ENCODE measurements at places on chromosomes 6 and 20.

- no peak overlapping the region for H3K4me3 ChIP-seq
- DNase-seq, result no peak
- H3K36me3 ChIP-seq, result no peaks in the 10 kb centered on the region
- no peaks in the 10 kb centered on the region for H3K4me1 ChIP-seq
- no peak overlapping the region for H3K27ac ChIP-seq
Observed at GRCh38 chr20:62635852-62636251, 6.5 kb upstream of the SLCO4A1 start.

- no peak overlapping the region for H3K4me3 ChIP-seq
- no peak for DNase-seq
- H3K27me3 ChIP-seq, result no peaks in the 10 kb centered on the region
Observed at GRCh38 chr6:107056796-107057195, 28.8 kb downstream of the MTRES1 start.

DNA sequence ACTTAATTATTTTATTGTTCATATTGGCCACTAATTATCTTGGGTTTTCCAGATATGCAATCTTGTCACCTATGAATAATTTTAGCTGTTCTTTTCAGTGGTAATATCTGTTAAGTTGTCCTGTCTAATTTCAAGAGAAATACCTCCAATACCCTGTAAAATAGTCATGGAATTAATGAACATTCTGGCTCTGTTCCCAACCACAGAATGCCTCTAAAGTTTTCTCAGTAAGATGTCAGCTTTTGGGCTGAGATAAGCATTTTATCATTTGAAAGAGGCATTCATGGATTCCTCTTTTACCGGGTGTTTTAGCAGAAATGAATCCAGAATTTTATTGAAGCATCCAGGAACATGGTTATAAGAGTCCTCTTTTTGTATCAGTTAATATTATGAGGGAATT lies 109.3 kb downstream of the WDR27 start:
- DNase-seq, result no peak
- H3K27me3 ChIP-seq, result no peaks in the 10 kb centered on the region
- no peak overlapping the region for H3K4me3 ChIP-seq
- no peaks in the 10 kb centered on the region for H3K36me3 ChIP-seq
- H3K4me1 ChIP-seq, result peaks cover 20% of the 10 kb centered on the region

GRCh38 chr6:16762550-16763477 lies 1.6 kb upstream of the ATXN1 start:
- H3K27me3 ChIP-seq, result no peaks in the 10 kb centered on the region
- peak overlapping the region; percentile 79 for H3K4me3 ChIP-seq
- H3K27ac ChIP-seq, result peak overlapping the region; percentile 95
- peak; percentile 41 for DNase-seq

GRCh38 chr6:73139681-73140383 lies 85.5 kb downstream of the KHDC1L start:
- no peaks in the 10 kb centered on the region for H3K36me3 ChIP-seq
- no peak for DNase-seq
- H3K27ac ChIP-seq, result no peak overlapping the region
- H3K4me3 ChIP-seq, result no peak overlapping the region
- no peaks in the 10 kb centered on the region for H3K4me1 ChIP-seq
- H3K27me3 ChIP-seq, result no peaks in the 10 kb centered on the region

- H3K36me3 ChIP-seq, result peaks cover 4% of the 10 kb centered on the region
- no peaks in the 10 kb centered on the region for H3K27me3 ChIP-seq
- H3K27ac ChIP-seq, result peak overlapping the region; percentile 77
- peak overlapping the region; percentile 68 for H3K4me3 ChIP-seq
- DNase-seq, result no peak
- peaks cover 34% of the 10 kb centered on the region for H3K4me1 ChIP-seq
Observed at GRCh38 chr6:107729098-107729497, 95.0 kb downstream of the SCML4 start.

DNA sequence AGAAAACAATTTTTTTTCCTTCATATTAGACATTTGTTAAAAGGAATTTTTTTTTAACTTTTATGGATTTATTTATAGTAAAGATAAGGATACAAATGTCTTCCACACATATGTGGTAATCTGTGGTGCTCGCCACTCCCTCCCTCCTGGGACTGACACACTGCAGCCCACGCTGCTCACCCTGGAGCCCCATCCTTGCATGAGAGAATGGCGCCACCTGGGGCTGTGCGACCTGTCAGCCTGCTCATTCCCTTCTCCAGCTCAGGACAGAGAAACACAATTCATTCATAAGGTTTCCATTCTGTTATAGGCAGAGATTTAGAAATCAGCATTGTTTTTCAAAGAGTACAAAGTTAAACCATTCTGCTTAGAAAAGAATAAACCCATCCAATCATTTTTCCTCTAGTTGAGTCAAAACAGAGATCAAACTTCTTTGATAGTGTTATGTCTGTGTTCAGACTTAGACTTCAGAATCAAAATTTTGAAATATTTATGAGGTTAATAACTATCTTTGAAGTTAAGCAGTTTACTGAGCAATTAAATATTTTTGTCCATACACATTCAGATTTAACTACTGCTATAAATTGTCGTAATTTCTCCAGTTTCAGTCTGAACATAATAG lies 42.8 kb upstream of the DYNLRB1 start:
- H3K36me3 ChIP-seq, result peaks cover 35% of the 10 kb centered on the region
- no peak overlapping the region for H3K27ac ChIP-seq
- H3K27me3 ChIP-seq, result no peaks in the 10 kb centered on the region
- peak; percentile 33 for DNase-seq
- H3K4me1 ChIP-seq, result no peaks in the 10 kb centered on the region

- H3K4me3 ChIP-seq, result no peak overlapping the region
- H3K27me3 ChIP-seq, result no peaks in the 10 kb centered on the region
- no peak overlapping the region for H3K27ac ChIP-seq
Observed at GRCh38 chr6:93940381-93940780, 521.0 kb upstream of the EPHA7 start.

DNA sequence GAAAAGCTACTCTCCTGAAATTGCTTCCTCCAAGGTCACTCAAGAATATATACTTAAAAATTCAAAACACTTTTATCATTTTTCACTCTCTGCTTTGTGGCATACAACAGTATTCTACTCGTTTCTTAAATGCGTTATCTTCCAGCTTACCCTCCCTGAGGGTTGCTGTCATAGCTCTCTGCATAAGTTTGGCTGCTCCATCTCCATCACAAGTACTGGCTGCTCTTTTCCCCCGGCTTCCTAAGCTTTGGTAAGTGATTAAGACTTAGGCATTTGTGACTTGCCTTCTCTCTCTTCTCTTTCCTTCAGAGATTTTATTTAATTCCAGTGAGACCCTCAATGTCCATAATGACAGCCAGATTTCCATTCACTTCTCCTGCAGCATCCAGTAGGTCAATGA lies 128.3 kb downstream of the NKAIN2 start:
- H3K4me3 ChIP-seq, result no peak overlapping the region
- H3K4me1 ChIP-seq, result no peaks in the 10 kb centered on the region
- no peak overlapping the region for H3K27ac ChIP-seq
- no peaks in the 10 kb centered on the region for H3K36me3 ChIP-seq
- H3K27me3 ChIP-seq, result no peaks in the 10 kb centered on the region

DNA sequence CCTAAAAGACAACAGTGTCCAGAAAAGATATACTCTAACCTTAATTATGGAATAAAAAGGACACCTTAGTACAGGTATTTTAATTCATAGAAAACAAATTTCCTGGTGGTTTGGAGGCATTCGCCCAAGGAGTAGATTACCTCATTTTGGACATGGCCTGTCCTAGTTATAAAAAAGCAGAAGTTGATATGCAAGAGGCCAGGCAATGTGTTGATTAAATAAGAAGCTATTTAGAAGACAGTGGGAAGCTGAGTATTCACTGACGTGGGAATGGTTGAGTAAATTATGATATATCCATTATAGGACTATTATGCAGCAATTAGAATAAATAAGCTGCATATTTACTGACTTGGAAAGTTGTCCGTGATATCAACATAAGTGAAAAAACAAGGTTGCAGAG lies 314.9 kb downstream of the ALDH8A1 start:
- H3K4me1 ChIP-seq, result no peaks in the 10 kb centered on the region
- no peaks in the 10 kb centered on the region for H3K36me3 ChIP-seq
- no peak overlapping the region for H3K27ac ChIP-seq
- no peak overlapping the region for H3K4me3 ChIP-seq
- DNase-seq, result no peak
- no peaks in the 10 kb centered on the region for H3K27me3 ChIP-seq

DNA sequence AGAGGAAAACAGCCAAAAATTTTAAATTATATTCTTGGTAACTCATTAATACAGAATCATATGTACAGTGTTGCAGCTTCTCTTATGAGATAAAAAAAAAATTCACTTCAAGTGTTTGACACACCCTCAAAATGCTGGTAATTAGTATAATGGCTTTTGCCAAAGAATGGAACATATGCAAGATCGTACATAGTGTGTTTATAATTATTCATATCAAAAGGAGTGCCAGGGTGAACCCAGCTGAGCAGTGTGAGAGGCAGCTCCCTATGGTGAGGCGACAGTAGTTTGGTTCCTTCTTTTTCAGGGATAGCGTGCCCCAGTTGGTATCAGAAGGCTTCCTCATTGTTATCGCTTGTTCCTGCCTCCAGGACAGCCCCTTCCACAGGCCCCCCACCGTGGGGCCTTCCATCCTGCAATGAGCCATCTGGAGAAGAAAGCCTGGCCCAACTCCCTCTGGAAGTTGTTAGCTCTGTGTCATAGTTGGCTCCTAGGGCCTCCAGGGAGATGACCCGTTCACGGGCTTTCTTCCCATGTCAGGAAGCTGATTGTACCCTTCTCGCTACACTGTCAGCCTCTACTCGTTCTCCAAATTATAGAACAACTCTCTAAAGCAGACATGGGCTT lies 150.7 kb downstream of the FRK start:
- H3K27me3 ChIP-seq, result no peaks in the 10 kb centered on the region
- no peaks in the 10 kb centered on the region for H3K36me3 ChIP-seq
- H3K4me3 ChIP-seq, result no peak overlapping the region
- H3K27ac ChIP-seq, result no peak overlapping the region

DNA sequence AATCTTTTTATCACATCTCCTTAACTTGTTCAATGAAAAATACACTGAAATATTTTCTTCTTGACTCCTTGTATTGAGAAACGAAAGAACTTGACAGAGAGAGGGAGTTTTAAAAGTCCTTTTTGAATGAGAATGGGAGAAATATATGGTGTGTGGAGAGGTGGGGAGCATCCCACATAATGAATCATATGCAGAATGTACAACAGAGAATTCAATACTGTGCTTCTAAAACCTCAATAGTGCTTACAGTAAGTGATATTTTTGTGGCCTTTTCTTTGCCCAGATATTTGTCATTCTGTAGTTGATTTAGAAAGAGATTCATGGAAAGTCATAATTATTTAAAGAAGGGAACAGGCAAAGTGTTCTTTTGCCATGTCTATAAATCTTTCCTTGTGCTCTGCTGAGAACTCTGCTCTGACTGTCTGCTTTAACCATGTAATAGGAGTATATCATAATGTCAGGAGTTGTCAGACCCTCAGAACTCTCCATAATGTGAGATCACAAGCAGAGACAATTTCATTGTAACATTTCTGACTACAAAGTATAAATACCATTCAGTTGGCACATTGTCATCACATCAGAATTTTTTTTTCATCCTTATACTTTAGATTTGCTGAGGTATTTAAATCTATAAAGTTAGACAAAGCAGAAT lies 32.8 kb upstream of the HS3ST5 start:
- no peaks in the 10 kb centered on the region for H3K27me3 ChIP-seq
- DNase-seq, result no peak
- H3K4me3 ChIP-seq, result no peak overlapping the region
- no peaks in the 10 kb centered on the region for H3K36me3 ChIP-seq
- no peaks in the 10 kb centered on the region for H3K4me1 ChIP-seq

GRCh38 chr6:134753001-134753400 lies 196.9 kb downstream of the ALDH8A1 start:
- no peak overlapping the region for H3K4me3 ChIP-seq
- no peak overlapping the region for H3K27ac ChIP-seq
- no peak for DNase-seq
- H3K36me3 ChIP-seq, result no peaks in the 10 kb centered on the region

DNA sequence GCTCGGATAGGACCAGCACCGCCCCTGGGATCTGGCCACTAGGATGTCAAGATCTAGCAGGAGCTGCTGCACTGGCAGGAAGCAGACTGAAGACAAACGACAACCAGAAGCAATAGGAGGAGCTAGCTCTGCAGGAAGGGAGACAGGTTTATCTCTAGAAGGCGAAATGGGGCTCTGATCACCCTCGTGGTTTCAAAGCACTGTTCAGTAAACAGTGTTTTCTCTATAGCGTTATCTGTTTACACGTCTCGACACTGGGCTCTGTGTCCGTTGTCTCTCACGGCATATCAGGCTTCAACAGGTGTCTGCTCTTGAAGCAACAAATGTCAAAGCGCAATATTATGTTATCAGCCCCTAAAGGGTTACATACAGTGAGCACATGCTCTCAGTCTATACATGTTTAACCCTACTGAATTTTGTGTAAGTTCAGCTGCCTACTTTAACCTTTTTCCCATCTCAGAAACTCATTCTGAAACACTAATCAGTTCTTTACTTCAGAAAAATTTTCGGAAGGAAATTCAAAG lies 23.8 kb downstream of the TMEM14B start:
- H3K4me1 ChIP-seq, result no peaks in the 10 kb centered on the region
- no peaks in the 10 kb centered on the region for H3K36me3 ChIP-seq
- no peaks in the 10 kb centered on the region for H3K27me3 ChIP-seq
- no peak for DNase-seq
- no peak overlapping the region for H3K27ac ChIP-seq

DNA sequence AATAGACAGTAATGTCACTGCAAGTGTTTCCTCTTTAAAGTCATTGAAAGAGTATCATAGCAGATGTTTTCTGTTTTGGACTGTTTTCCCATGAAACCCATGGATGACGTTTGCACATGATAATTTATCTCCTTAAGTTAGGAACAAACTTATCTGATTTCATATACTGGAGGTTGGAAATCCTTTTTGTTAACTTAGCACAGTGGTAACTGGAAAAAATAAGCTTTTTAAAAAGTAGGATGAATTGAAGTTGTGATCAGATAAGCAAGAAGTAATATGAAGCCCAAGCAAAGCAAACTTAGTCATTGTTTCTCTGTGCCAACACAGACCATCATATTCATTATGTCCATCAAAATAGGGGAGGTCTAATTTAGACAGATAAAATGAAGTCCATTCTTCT lies 61.6 kb downstream of the PLCB4 start:
- H3K36me3 ChIP-seq, result no peaks in the 10 kb centered on the region
- H3K4me1 ChIP-seq, result no peaks in the 10 kb centered on the region
- H3K27ac ChIP-seq, result no peak overlapping the region
- DNase-seq, result no peak
- H3K27me3 ChIP-seq, result no peaks in the 10 kb centered on the region

- no peaks in the 10 kb centered on the region for H3K27me3 ChIP-seq
- no peak overlapping the region for H3K4me3 ChIP-seq
- no peaks in the 10 kb centered on the region for H3K4me1 ChIP-seq
- no peak overlapping the region for H3K27ac ChIP-seq
Observed at GRCh38 chr20:42864116-42864515, 325.6 kb downstream of the PTPRT start.

DNA sequence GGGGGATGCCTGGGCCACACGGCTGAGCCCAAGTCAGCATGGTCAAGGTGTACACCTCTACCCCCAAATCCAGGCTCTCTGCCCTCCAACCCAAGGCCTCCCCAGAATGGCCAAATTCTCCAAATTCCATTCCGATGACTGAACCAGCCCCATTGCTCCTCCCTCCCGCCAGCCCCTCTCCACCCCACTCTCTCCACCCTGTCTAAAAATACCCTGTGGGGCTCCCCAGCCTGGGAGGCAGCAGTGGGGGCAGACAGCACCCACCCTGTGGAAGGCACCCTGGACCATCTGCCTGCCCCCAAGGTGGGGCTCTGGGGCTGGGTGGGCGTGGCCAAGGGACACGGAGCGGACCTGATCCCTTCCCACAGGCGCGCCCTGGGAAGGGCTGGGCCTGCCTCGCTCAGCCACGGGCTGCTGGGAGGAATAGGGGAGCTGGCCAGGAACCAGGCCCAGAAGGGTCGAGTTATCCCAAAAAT lies 11.4 kb downstream of the TEAD3 start:
- H3K36me3 ChIP-seq, result no peaks in the 10 kb centered on the region
- no peak for DNase-seq
- no peak overlapping the region for H3K27ac ChIP-seq
- H3K4me1 ChIP-seq, result no peaks in the 10 kb centered on the region
- no peak overlapping the region for H3K4me3 ChIP-seq
- H3K27me3 ChIP-seq, result no peaks in the 10 kb centered on the region

Measured in naive thymus-derived CD4-positive, alpha-beta T cell (primary cell).